ENCODE measurements at places on chromosomes 11 and 22. TPM values are rescaled to one million over a fixed set of nuclear protein-coding genes. Genes with fewer than 3 reads are reported as not detected.
A peak's percentile ranks its signal among the peaks of the same experiment; 100 is the strongest.

DNA sequence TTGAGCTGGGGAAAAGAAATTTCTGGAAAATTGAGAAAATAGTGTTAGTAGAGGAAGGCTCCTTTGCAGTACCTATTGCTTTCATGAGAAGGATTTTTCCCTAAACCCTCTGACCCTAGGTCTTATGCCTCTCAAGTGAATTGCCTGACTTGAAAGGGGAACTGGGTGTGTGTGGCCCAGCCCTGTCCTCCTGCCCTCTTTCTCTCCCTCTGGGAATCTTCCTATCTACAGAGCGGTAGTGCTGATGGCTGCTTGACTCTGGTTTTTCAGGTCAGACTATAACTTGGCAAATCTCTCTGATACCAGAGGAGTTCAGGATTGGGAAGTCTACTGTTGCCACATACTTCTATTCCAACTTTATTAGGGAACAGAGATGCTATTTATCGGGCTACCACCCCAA, 19.2 kb downstream of the CAVIN3 start:
- no peak for DNase-seq

CDC45 gene
- 59.7 TPM for total RNA-seq

DNA sequence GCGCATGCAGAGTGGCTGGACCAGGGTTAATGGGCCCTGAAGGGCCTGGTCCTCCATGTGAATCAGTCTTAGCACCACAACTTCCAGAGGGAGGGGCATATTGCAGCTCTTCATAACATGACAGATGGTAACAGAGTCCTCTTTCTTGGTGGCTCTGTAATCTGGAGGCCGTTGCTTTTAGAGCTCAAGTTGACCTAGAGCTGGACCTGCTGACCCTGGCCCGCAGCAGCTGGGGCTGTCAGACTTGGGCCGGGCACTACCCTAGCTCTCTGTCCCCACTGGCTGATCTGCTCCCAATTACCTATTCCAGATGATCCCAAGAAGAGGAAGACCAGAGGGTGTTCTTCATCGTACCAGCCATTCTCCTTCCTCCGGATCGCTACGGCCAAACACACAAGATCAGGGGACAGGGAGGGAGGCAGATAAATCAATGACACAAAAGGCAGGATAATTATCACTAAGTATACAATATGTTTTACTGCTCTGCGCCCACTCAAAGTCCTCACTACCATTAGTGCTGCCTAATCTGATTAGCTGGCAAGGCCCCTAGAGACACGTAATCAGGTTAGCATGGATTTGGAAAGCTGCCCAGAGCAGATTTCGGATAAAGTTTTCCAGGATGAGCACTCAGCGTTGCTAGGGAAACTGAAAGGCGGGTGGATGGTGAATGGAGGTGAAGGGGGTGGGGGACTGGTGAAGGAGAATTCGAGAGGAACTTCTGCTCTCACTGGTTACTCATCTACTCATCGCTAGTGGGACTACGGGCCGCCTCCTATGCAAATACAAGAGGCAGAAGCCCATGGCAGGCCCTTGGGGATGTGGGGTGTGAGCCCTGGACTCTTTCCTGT, 64.5 kb upstream of the PHOX2A start:
- DNase-seq = peak; percentile 91

GRCh38 chr11:45834298-45834756, 12.9 kb upstream of the CRY2 start:
- DNase-seq = no peak

- DNase-seq = no peak
Measured at GRCh38 chr11:44847316-44847715, 103.4 kb downstream of the TP53I11 start.

DNA sequence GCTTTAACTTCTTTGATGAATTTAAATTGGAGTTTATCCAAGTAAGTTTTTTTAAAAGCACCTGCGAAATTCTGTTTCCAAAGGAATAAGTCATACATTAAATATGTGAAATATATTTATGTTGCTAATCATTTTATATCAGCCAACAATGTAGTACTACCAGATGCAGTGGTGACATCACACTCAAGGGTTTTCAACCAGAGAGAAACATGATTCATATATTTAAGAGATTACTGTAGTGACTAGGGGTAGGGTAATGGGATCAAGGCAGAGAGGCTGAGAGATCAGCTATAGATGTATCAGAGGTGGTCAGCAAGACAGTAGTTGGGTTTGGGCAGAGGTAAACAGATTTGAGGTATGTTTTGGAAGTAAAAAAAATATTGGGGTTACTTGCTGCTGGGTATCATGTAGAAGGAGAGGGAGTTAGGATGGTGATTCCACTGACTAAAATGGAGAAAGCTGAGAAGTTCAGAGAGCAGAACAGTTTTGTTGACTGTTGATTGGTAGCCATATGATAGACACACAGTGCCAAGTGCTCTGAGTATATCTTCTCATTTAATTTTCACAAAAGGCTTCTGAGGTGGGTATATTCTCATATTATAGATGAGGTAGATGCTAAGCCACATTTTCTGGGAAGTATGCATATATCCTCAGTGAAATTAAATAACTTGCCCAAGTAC, 39.4 kb downstream of the CEP57 start:
- no peak for DNase-seq

- no peak for DNase-seq
Measured at GRCh38 chr11:104301776-104302175, 137.8 kb upstream of the PDGFD start.

DNA sequence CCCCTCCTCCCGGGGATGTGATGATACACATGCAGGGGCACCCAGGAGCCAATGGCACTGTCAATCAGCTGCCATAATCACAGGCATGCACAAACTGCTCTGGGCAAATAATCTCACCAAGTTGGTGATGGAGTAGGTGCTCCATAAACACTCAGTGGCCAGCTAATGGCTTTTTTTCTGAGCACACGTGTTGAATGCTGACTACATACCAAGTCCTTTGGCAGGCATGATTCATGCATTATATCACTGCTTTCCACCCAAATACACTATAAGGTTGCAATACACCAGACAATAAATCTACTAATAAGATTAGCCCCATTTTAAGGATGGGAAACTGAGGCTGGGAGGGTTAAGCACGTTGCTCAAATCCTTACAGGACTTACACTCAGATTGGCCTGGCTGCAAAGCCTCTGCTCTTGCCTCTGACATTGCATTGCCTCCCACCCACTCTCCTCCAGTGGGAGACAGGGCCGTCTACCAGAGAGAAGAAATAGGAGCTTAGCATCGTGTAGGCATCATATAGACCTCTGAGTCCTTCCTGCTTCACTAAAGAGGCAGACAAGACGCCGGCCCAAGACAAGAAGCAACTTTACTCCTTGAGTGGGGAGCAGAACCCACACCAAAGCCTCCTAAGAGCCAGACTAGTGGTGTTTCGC, 32.7 kb upstream of the ACCSL start:
- no peak for DNase-seq
